Cardiac septum (tissue), 1 donor: ENCODE measurements at places on chromosomes 6 and 20. TPM values are rescaled to one million over a fixed set of nuclear protein-coding genes. Genes with fewer than 3 reads are reported as not detected.

Gene BIRC7
- total RNA-seq: 1.1 TPM

Gene FAM83C
- total RNA-seq: not detected

Gene RIPPLY2
- total RNA-seq: not detected

Gene FERMT1
- total RNA-seq: 0.54 TPM

Gene LAMA4
- 93.9 TPM for total RNA-seq

Gene RAD21L1
- total RNA-seq: not detected

Gene BCAS1
- total RNA-seq: not detected

Gene B3GALT4
- 9.3 TPM for total RNA-seq

Gene KIFC1
- total RNA-seq: 0.24 TPM

Gene SLC52A3
- total RNA-seq: 2.8 TPM

Gene TAGAP
- 0.75 TPM for total RNA-seq

Gene ZBTB2
- 8.0 TPM for total RNA-seq

Gene ZNFX1
- total RNA-seq: 24.0 TPM

Gene PTCRA
- total RNA-seq: not detected

Gene PTK6
- not detected for total RNA-seq

Gene ATAT1
- total RNA-seq: 4.3 TPM

Gene LY6G6F
- total RNA-seq: not detected

Gene C20orf144
- not detected for total RNA-seq

Gene HAO1
- total RNA-seq: not detected

Gene EDN1
- 5.9 TPM for total RNA-seq

Gene TBXT
- total RNA-seq: not detected

Gene PARD6B
- total RNA-seq: 3.7 TPM

Gene RAET1G
- 0.35 TPM for total RNA-seq

Gene DYNLRB1
- total RNA-seq: 157 TPM

Gene CALHM4
- total RNA-seq: not detected

Gene CNR1
- 2.9 TPM for total RNA-seq

Gene SLC22A16
- total RNA-seq: not detected

Gene HLA-DRB5
- 14.0 TPM for total RNA-seq

Gene ERVFRD-1
- not detected for total RNA-seq

Gene TMEM244
- not detected for total RNA-seq

Gene LCA5
- 2.6 TPM for total RNA-seq

Gene SSTR4
- total RNA-seq: not detected
